ENCODE measurements at places on chromosomes 3 and 15. TPM values are rescaled to one million over a fixed set of nuclear protein-coding genes. Genes with fewer than 3 reads are reported as not detected.

The HDC gene
- 1.2 TPM for total RNA-seq

- DNase-seq, result no peak
These were observed 11.4 kb downstream of the SQOR start for GRCh38 chr15:45646220-45646619.

The MYRIP gene
- total RNA-seq, result 5.0 TPM

DNA sequence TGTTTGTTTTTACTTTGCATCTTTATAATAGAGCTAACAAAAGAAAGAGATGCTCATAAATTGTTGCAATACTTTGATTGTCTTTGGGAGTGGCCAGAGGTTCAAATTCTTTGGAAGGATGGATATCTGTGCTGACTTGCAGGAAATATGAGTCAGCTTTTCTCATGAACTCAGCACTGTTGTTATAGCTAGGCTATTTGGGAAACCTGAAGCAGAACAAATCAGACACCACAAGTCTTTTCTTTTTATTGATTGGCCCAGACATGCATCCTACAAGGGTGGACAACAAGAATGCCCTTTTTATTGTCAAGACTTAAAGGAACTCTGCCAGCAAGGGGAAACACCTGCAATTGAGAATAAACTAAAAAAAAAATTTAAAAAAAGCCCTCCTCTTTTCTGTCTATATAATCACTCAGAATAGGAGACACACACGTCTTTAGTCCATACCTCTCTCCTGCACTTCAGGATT, 4.6 kb upstream of the DENND4A start:
- no peak for DNase-seq

GRCh38 chr15:87623832-87624231, 632.7 kb downstream of the NTRK3 start:
- DNase-seq, result no peak

- no peak for DNase-seq
These were observed 140.0 kb downstream of the MEIS2 start for GRCh38 chr15:36960179-36960946.

- no peak for DNase-seq
These were observed 455.2 kb upstream of the ARPP21 start for GRCh38 chr3:35183927-35184675.

The SPATA12 gene
- not detected for total RNA-seq
